ENCODE measurements at places on chromosomes 3 and 15.

- DNase-seq: no peak
Measured at GRCh38 chr3:187870360-187871203, 125.3 kb upstream of the BCL6 start.

GRCh38 chr15:89646416-89647141 is 8.7 kb downstream of the KIF7 start:
- DNase-seq: no peak

GRCh38 chr3:178393824-178394223 is 142.4 kb upstream of the KCNMB2 start:
- DNase-seq: no peak

- DNase-seq: no peak
Measured at GRCh38 chr3:108722724-108723123, 34.5 kb downstream of the RETNLB start.

GRCh38 chr15:73760330-73761329 is 7.5 kb upstream of the INSYN1 start:
- no peak for DNase-seq

DNA sequence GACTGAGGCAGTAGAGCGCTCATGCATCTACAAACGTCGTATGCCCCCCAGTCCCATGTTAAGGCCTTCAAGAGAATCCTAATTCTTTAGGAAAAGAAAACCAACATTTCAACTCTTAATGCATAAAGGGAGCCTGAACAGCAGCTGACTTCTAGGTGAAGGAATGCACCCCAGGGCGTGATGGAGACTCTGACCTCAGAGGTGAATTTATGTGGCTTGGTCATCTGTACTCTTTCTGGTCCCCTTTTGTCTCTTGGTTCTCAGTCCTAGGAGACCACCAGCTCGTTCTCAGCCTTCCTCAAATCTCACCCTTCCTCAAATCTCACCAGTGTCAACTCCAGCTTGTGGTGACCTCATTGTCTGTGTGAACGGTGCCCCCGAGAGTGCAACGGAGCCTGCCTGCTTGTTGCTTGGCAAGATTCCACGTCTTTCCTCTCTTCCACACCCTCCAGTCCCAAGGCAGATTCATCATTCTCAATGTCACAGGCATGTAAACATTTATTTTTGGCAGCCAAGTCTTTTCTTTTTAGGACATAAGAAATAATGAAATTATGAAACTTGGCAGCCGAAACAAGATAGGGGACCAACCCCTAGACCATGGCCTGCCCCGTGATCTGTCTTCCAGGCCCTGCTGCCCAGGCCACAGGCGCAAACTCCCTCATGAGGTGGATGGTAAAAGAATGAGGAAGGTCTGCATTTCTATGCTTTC is 166.2 kb downstream of the ADAMTS17 start:
- DNase-seq: no peak

- no peak for DNase-seq
Measured at GRCh38 chr3:36434687-36435426, 54.6 kb downstream of the STAC start.

DNA sequence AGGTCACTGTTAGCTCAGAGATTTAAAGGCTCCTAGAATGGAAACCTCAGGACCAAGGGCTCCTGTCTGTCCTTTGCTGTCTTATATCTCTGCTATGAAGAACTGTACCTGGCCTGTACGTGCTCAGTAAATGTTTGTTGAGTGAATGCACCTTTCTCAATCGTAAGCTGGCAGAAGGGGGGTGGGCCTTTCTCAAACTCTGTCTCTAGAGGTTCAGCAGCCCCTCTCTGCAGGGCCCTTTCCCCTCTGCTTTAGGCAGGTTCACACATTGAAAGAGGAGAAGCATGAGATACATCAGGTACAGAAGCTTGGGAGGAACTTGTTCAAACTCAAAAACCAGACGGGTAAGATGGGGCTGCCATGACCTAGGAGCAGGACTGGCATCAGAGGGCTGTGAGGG is 155.6 kb downstream of the GOLGA6L4 start:
- no peak for DNase-seq

DNA sequence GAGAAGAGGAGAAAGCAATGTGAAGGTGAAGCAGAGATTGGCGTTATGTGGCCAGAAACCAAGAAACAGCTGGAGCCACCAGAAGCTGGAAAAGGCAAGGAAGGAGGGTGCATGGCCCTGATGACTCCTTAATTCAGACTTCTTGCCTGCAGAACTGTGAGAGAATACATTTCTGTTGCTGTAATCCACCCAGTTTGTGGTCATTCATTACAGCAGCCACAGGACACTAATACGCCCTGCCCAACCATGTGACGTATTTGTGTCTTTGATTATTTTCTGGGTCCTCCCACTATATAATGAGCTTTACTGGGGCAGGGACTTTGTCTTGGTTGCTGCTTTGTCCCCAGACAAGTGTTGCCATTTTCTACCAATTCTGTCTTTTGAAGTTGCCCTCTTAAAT is 64.5 kb upstream of the MITF start:
- no peak for DNase-seq

DNA sequence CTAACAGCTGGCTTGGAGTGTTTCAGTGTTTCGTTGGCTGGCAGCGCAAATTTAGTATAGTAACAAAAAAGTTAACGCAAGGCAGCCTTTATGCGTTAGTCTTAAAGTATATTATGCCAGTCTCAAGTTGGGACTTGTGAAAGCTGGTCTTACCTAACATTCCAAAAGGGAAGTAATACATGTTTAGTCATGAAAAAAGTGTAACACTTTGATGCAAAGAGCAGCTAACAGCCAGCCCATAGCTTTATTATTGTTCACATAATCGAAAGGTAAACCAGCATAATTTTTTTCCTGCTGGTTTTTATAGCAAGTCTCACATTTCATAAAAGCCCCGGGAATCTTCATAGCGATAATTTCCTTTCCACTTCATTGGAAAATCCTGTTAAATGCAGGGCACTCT is 2.4 kb upstream of the GPR87 start:
- DNase-seq: no peak
